Right lung (tissue), 10 donors: ENCODE measurements at places on chromosomes 1 and 21. TPM values are rescaled to one million over a fixed set of nuclear protein-coding genes. Genes with fewer than 3 reads are reported as not detected.

GRCh38 chr1:3027611-3028371, 6.5 kb downstream of the ACTRT2 start:
- no peak for DNase-seq

- DNase-seq: no peak
Measured at GRCh38 chr1:37616330-37616729, 18.4 kb downstream of the RSPO1 start.

DNA sequence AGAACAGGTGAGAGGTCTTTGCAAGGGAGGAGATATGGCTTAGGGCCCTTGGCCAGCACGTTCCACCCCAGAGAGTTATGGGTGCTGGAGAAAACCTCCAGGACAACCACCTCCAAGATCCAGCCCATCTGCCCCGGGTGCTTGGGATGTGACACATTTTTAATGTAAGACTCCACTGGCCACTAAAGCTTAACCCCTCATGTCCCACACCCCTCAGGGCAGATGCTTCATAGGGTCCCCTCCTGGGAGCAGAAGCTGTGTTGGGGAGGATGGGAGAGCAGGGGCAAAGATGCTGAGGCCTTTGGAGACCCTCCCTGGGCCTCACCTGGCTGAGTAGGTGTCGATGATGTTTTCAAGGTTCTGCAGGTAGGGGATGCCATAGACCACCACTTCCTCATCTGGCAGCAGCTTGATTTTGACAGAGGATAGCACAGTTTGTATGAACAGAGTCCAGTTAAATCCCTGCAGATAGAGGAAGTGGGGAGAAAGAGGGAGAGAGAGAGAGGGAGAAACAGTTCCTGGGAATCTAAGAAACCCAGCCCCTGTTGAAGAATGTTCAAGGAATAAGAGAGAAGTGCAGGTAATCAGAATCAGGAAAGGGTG, 11.9 kb downstream of the PRXL2B start:
- no peak for DNase-seq

GRCh38 chr1:187931776-187932175, 1103.0 kb downstream of the PLA2G4A start:
- no peak for DNase-seq

Gene ATP6V1G3
- polyA plus RNA-seq: not detected
